ENCODE measurements at places on chromosomes 3 and 15.

- no peak for DNase-seq
Observed at GRCh38 chr3:135161425-135161824, 366.4 kb downstream of the EPHB1 start.

DNA sequence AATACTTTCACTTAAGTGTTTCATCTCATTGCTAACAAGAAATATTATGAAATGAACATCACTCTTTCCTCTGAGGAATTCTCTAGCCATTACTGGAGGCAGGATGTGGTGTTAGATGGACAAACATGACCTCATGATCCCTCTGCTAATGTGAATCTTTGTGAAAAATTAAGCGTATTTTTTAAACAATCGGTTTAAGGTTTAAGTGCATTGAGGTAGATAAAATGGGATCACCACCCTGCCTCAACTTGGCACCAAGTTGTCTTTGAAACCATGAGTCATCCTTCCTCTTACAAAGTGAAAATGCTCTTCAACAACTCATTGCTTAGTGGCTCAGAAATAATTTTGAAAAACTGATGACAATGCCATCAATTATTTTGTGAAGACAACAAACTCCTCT, 76.0 kb upstream of the DCBLD2 start:
- DNase-seq = no peak

DNA sequence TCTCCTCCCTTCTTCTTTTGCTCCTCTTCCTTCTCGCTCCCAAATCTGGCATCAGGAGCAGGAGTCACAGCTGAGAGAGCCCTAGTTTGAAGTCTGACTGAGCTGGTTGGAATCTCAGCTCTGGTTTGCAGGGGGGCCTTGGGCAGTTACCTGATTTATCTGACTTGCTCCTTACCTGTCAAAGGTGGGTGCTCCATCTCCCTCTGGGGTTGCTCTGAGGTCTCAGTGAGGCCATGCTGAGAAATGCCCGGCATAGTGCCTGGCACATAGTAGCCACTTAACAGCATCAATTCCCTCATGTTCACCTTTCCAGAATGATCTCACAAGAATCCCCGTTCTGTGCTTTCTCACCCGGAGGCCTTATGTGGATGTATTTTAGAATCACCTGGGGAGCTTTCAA, 121.2 kb upstream of the CTDSPL start:
- no peak for DNase-seq

- no peak for DNase-seq
Observed at GRCh38 chr3:64674591-64675076, 13.2 kb downstream of the ADAMTS9 start.

GRCh38 chr3:130906374-130906995, 12.6 kb downstream of the ATP2C1 start:
- no peak for DNase-seq

DNA sequence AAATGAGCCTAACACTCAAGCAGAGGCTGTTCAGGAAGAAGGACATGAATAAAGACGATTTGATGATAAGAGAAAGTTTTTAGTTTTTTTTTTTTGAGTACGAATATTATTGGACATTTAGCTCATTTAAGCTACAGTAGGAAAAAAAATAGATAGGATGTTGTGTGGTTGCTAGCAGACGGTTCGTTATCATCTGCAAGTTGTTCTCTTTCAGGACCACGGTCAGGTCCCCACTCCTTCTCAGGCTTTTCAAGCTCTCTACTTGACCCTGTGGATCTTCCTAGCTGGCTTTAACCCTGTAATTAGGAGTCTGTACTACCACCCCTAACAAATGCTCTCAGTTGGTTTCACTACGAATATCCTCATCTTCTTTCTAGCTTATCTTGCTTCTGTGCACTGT, 1.1 kb downstream of the KCNH8 start:
- peak; percentile 58 for DNase-seq

DNA sequence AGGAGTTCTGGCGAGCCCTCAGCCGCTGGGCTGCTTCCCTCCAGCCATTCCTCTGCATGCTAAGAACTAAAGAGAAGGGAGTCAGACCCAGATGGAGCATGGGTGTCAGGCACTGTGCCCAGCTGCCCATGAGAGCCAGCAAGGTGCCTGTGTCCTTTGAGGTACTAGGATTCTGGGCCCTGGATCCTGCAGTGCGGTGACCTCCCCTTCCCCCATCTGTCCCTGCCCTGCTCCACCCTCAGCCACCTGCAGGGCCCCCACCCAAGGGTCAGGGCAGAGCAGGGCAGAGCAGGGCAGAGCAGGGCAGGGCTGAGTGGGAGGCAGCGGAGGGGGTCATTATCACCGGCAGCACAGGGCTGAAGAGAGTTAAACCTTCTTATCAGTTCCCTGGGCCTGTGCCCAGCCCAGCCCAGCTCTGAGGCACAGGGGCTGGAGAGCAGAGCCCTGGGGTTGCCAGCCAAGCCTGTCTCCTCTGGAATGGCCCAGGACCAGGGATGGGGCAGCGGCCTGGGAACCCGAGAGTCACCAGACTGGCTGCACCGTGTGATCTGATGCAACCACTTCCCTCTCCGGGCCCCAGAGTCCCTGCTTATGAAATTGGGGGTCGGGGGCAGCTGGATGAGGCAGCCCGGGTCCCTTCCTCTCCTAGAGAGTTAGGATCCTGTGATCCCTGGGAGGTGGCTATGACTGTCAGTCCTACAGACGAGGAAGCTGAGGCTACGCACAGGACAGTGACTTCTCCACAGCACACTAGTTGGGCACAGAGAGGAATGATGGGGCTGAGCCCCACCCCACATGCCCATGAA, 17.3 kb downstream of the ZDHHC19 start:
- no peak for DNase-seq

DNA sequence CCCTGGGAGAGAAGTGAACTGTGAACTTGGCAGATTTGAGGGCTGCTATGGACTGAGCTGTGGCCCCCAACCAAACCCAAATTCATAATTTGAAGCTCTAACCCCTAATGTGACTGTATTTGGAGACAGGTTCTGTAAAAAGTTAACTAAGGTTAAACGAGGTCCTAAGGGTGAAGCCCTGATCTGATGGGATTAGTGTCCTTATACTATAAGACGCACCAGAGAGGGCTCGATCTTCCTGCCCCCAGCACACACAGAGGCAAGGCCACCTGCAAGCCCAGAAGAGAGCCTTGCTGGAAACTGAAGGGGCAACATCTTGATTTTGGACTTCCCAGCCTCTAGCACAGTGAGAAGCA, 34.0 kb downstream of the TKT start:
- DNase-seq = no peak

- no peak for DNase-seq
Observed at GRCh38 chr15:88622605-88622975, 1.4 kb downstream of the AEN start.

- no peak for DNase-seq
Observed at GRCh38 chr3:4220065-4220464, 83.1 kb upstream of the SETMAR start.

DNA sequence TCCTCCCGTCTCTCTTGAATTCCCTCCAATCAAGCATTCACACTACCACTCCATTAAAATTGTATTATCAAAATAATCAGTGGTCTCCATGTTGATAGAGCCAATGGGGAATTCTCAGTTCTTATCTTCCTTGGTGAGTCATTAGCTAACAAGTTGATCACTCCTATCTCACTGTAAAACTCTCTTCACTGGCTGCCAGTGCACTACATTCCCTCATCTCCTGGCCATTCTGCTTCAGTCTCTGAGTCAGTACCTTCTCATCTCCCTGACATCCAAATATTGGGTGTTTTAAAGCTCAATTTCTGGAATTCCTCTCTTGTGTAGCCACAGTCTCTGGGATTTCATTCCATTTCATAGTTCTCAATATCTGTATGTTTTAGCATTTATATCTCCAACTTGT, 175.2 kb downstream of the ALDH1A2 start:
- no peak for DNase-seq

GRCh38 chr3:194487289-194488054, 670 bp upstream of the ATP13A3 start:
- no peak for DNase-seq

DNA sequence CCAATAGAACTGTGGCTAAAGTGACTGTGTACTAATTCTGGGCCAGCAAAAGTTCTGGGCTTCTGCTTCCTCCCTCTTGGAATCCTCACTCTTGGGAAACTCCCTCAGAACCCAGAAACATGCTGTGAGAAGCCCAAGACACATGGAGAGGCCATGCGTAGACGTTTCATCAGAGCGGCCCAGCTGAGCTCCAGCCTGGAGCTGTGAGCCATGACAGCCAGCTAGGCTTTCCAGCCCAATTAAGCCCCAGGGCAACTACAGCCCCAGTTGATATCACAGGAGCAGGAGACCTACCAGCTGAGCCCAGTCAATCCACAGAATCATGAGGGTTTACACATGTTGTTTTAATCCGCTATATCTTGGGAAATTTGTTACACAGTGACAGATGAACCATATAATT, 43.6 kb upstream of the CNOT10 start:
- no peak for DNase-seq

- peak; percentile 32 for DNase-seq
Observed at GRCh38 chr3:68893600-68894239, 38.6 kb downstream of the TAFA4 start.

- DNase-seq = no peak
Observed at GRCh38 chr3:187522293-187522692, 147.9 kb downstream of the SST start.

DNA sequence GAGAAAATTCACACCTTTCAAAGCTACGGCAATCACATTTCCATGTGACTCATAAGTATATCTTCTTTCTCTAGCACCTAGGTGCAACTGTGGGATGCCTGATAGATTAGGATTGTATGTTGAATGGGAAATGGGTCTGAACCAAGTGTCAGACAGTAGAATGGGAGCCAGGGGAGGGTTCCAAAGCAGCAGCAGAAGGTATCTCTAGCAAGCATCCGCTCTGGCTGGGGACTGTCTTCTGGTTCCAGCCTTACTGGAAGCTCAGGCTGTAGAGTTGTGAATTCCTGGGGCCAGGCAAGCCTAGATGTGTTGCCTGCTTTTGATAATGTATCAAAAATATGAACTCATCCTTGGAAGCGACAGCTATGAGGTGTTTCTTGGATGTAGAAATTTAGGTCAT, 2.1 kb upstream of the CHL1 start:
- DNase-seq = no peak

DNA sequence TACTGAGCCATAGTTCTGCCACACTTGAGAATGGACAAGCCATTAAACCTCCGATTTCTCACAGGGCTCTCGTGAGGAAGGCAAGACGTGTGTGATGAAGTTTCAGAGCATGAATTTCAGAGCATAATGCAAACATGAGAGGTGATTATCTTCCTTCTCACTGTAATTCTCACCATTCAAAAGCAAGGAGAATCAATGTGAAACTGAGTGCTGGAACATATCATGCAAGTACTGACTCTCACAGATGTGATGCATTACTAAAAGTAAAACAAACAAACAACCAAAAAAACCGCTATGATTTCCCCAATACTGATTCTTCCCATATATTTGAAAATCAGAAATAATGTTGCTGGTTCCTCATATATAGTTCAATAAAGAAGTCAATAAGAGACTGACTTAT, 23.7 kb downstream of the P3H2 start:
- no peak for DNase-seq

- DNase-seq = no peak
Observed at GRCh38 chr3:111882799-111883198, 23.7 kb downstream of the PHLDB2 start.

DNA sequence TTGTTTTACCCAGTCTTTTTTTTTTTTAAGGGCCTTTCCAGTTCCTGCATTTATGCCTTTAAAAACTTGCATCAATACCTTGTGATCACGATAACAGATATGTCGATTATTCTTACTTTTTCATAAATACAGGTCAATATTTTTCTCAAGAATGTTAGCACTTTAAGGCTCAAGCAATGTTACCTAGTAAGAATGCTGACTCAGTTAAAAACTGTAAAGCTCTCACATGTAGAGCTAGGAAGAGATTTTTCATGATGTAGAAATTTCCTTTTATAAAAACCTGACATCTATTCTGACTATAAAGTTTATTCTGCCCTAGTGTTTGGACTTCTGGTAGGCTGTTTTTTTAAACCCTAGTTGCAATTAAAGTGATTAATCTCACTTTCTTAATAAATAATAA, 684.0 kb downstream of the ZBBX start:
- no peak for DNase-seq

- DNase-seq = no peak
Observed at GRCh38 chr3:161619351-161619750, 122.7 kb downstream of the OTOL1 start.

DNA sequence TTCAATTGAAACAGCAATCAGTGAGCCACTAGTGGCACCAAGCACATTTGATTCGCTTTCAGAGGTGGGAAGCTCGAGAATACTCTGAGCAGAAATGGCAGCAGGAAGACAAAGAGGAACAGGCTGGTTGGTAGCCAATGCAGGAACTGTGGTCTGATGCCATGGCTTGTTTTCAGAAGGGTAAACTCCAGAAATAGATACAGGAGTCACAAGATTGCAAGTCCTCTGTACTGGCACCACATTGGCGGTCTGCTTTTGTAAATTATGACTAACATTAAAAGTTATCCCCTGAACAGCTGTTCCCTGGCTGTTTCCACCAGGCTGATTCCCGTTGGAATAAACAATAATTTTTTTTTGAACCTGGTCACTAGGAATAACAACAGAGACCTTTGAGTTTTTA, 35.5 kb downstream of the USF3 start:
- DNase-seq = no peak

GRCh38 chr15:93029214-93029835, 59.7 kb downstream of the RGMA start:
- DNase-seq = peak; percentile 40

DNA sequence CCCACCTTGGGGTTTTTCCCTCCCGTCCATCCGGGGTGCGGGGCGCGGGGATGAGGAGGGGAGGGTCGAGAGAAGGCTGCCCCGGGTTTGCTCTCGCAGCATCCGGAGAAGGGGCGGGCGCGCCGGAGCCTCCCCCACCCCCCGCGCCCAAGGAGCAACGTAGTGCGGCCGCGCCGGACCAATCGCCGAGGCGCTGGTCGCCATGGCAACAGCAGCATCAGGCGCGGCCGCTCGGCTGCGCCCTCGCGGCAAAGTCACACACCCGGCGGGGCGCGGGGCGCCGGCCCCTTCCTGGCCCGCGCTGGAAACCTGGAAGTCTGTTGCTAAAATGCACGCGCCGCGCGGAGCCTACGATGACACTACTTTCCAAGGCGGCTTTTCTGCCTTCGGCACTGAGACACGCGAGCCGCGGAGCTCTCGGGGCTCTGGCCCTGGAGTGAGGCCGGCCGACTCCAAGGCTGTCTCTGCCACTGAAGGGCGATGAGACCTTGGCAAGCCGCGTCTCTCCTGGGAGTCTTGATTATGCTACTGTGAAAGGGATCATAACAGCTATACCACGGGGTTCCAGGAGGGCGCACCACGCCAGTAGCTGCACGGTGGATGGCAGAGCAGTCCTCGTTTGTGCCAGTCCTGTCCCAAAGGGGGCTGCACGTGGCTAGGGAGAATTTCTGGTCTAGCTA, at the start of gene IQSEC1:
TSS of gene IQSEC1 (minus strand) at position 104 of the 680 bp plus-strand sequence. CDS start 415 bp downstream, outside the sequence.
- DNase-seq = peak; percentile 82

DNA sequence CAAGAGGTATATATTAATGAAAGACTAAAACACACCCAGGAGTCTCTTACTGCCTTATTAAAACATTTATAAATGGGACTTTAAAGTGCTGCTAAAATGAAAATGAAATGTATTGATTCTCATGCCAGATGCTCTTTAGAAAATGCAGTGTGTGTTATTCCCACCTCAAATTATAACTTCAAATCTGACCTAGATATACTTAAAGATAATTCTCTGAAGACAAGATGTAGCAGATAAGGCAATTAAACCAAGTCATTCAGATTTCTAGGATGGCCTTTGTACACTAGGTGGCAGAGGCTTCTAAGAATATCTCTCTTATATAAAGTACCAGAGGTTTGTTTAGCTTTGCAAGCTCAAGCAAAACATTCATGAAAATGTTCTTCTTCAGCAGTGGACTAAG, 26.9 kb upstream of the GOLGA8B start:
- no peak for DNase-seq

GRCh38 chr3:126548556-126549466, 9.9 kb downstream of the C3orf22 start:
- DNase-seq = no peak

Measured in midbrain (tissue), 1 donor.